ENCODE measurements at places on chromosomes 12 and 14. TPM values are rescaled to one million over a fixed set of nuclear protein-coding genes. Genes with fewer than 3 reads are reported as not detected.

OS9 gene
- 263 TPM for total RNA-seq

TEX22 gene
- 3.2 TPM for total RNA-seq

MFAP5 gene
- 2.8 TPM for total RNA-seq

LGALS3 gene
- 351 TPM for total RNA-seq

C1QL4 gene
- total RNA-seq: not detected

RPGRIP1 gene
- total RNA-seq: 1.7 TPM

FOXN3 gene
- 103 TPM for total RNA-seq

TAS2R7 gene
- not detected for total RNA-seq

DNA sequence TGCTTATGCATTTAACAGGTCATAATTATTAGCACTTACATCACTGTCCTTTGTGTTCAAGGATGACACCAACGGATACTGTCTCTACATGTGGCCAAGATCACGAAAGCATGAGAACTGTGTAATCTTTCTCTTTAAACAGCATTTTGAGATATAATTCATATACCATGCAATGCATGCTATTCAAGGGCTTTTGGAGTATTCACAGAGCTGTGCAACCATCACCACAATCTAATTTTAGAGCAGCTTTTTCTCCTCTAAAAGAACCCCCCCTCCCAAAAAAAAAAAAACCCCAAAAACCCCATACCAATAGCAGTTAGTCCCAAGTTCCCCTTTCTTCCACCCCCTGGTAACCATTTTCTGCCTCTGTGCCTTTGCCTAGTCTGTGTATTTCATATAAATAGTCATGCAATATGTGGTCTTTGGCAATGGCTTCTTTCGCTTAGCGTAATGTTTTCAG lies 60.6 kb downstream of the SPRING1 start:
- DNase-seq: no peak

GRCh38 chr12:7101694-7102131 lies 7.3 kb downstream of the C1RL start:
- DNase-seq: peak; percentile 45

- no peak for DNase-seq
Observed at GRCh38 chr12:89087149-89087825, 265.0 kb downstream of the DUSP6 start.

- DNase-seq: no peak
Observed at GRCh38 chr14:36293824-36294223, 26.6 kb downstream of the MBIP start.

DNA sequence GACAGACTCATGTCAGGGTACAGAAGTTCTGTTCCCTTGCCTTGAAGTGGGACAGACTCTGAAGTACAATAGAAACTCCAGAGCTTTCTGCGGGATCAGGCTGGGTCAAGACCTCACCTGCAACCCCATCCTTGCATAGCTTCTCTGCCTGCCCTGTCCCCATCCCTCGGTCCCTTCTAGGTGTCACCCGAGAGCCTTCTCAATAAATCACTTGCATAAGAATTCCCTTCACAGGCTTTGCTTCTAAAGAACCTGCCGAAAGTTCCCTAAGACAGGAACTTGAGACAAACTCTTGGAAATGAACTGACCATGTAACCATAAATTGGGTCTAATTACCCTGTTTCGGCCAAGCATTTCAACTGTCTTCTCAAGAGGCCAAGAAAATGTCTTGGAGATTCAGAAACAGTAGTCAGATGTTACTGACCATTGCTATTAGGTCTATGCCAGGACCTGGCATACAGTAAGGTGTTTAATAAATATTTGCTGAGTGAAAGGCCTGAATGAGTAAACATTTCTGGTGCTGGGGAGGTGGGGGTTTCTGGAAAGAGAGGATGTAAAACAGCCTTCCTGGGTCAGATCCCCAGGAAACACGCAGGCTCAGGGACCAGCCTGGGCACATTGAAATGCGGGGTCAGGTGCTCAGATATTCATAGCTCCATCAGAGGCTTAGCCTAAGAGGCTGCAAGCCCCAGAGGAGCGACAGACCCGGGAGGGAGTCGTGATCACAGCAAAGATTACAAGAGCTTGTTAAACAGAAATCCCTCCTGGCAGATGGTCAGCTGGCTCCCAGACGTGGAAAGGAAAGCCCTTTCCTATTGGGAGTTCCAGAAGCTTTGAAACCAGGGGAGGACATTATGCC lies 226.2 kb upstream of the LHX5 start:
- DNase-seq: no peak

DNA sequence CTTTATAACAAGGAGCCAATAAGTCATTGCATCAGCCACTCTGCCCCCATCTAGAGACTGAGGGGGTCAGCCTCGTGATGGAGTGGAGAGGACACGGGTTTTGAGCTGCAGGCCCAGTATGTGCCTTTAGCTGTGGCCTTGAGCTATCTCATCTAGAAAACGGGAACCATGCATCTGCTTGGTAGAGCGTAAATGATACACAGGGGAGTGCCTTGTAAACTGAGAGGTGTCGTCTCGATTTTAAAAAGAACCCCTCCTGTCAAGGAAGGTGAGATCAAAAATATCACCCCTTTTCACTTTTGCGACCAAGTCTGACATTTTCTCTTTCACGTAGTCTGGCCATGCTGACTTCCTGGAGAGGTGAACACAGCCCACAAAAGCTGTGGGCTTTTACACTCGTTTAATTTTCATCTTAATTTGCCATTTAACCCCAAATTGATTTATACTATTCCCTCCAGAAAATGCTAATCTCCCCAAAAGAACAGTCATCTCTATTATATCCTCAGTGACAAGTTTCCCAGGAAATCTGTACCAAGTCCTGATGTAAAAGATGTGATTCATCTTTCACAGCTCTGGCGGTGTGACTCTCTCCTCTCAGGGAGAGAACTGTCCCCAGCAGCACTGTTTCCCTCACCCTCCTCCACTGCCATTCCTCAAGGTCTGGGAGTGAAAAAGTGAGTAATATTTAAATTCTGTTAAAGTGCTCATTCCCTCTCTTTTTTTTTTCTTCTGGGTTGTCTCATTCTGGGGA lies 30.6 kb downstream of the VCPKMT start:
- no peak for DNase-seq

DNA sequence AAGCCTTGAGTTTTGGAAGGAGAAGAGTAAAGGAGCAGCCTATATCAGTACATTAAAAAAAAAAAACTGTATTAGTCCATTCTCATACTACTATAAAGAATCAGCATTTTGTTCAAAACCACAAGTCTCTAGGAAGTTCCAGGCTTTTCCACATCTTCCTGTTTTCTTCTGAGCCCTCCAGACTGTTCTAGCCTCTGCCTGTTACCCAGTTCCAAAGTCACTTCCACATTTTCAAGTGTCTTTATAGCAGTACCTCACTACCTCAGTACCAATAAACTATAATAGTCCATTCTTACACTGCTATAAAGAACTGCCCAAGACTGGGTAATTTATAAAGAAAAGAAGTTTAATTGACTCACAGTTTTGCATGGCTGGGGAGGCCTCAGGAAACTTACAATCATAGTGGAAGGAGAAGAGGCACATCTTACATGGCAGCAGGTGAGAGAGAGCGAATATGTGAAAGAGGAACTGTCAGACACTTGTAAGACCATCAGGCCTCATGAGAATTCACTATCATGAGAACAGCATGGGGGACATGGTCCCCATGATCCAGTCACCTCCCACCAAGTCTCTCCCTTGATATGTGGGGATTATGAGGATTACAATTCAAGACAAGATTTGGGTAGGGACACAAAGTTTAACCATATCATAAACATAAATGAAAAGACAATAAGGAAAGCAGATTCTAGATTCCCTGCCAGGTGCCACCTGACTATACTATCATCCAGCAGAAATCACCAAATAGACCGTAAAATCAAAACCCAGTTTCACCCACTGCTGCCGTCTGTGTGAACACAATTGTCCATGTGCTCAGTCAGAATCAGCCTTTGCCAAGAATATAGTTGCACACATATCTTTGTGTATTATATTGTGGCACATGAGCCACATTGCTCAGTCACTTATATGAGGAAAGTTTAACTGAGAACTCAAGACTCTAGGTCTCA lies 27.8 kb downstream of the TOGARAM1 start:
- DNase-seq: no peak

GRCh38 chr14:20492486-20492885 lies 12.9 kb upstream of the RNASE10 start:
- no peak for DNase-seq

DNA sequence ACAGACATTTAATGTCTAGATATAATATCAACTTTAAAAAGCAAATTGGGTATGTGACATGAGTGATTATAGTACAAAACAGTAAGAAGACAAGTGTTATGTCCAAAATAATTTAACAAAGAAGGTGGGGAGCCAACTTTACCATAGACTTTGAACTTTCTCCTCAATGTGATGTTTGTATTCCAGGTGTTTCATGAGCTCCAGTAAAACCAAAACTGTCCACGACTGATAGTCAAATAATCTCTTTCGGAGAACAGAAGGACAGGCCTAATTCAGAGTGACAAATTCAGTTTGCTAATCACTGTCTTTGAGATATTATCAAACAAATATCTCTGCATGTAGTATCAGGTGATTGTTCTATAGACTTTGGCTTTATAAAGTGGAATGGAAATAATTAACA lies 1112.6 kb downstream of the SLC6A15 start:
- no peak for DNase-seq

DNA sequence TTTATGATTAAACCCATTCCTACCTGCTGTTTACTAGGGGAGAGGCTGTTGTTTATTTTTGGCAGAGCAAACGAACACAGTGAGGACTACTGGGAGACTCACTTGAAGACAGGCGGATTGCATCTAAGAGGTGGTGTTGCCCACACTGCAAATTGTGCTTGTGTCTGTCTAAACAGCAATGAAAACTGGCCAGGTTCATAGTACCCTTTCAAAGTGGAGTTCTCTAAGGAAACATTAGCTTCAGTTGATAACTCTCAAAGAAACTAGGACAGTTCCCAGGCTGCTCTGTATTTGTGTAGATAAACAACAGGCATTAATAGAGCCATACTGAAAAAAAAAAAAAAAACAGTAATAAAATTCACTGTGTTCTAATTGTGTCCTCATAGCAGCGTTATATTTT lies 466.0 kb upstream of the RGS6 start:
- DNase-seq: no peak

GRCh38 chr12:32309811-32310736 lies 89.3 kb upstream of the FGD4 start:
- DNase-seq: no peak

DNA sequence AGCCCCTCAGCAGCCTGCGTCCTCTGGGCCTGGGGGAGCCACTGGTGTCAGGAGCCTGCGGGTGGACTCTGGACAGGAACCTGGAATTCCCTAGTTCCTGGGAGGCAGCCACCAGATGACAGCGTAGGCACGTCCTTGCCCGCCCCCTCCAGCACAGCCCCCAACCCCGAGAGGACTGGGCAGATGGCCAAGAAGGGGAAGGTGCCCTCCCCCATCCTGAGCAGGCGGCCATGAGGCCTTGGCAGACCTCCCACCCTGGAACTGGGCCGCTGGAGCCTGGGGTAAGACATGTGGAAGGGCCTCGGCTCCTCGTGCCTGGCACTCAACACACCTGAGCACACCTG lies 60.4 kb upstream of the FBRSL1 start:
- no peak for DNase-seq

- no peak for DNase-seq
Observed at GRCh38 chr12:91379051-91379775, 196.6 kb upstream of the DCN start.

DNA sequence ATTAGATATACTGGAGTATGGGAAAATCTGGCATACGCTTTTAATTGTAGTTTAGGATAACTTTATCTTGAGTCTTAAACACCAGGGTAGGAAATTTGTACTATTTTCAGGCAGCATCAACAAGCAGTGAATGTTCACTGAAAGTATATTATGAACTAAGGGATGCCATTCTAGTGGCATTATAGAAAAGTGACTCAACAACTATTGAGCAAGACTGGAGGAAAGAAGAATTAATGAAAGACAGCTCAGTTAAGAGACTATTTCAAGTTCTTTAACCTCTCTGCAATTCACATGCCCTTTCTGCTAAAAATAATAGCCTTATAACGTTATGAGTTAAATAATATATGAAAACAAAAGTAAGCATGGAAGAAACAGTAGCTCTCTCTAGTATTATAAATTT lies 343.1 kb downstream of the FSCB start:
- no peak for DNase-seq

DNA sequence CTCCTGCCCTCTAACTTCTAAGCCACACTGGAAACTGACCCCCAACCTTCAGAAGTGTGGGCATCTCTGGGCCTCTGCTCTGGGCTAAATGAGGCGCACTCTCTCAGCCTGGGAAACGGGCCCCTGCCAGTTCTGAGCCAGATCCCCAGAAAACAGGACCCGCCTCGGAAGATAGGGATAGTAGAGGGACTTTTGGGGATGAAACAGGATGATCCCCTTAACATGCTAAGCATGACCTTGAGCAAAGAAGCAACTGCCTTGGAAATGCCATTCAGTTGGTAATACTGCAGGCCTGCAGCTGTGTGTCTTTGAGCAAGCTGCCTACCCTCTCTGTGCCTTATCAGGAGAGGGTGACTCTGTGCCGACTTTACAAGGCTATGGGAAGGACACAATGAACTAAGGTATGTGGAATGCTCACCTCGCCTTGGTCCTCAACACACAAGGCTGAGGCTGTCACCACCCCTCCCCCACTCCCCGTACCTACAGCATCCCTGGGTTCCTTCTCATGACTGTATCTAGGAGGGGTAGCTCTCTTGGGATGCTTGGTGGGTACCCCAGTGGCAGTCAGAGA lies 54.0 kb downstream of the NCOR2 start:
- DNase-seq: no peak

GRCh38 chr14:70622111-70622712 lies 19.5 kb upstream of the TTC9 start:
- DNase-seq: no peak

- no peak for DNase-seq
Observed at GRCh38 chr14:68791078-68791901, 1.6 kb downstream of the ZFP36L1 start.

DNA sequence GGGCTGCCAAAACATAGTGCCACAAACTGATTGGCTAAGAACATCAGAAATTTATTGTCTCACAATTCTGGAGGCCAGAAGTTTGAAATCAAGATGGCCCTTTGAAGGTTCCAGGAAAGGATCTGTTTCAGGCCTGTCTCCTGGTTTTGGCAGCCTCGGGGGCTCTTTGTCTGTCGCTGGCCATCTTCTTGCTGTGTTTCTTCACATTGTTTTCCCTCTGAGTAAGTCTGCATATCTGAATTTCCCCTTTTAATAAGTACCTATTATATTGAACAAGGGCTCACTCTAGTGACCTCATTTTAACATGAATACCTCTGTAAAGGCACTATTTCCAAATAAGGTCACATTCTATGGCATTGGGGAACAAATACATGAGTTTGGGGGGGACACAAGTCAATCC lies 467.1 kb upstream of the MGAT4C start:
- no peak for DNase-seq

- DNase-seq: no peak
Observed at GRCh38 chr12:111438481-111438880, 32.8 kb downstream of the SH2B3 start.

DNA sequence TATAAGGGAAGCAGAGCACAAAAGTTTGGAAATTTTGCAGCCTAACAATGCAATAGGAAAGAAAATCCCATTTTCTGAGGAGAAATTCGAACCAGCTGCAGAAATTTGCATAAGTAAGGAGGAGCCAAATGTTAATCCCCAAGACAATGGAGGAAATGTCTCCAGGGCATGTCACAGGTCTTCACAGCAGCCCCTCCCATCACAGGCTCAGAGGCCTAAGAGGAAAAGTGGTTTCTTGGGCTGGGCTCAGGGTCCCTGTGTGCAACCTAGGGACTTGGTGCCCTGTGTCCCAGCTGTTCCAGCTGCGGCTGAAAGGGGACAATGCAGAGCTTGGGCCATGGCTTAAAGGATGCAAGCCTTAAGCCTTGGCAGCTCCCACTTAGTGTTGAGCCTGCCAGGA lies 190.0 kb downstream of the MDGA2 start:
- DNase-seq: no peak

GRCh38 chr12:3419558-3419957 lies 71.4 kb upstream of the PRMT8 start:
- DNase-seq: no peak

- DNase-seq: no peak
Observed at GRCh38 chr14:25231004-25231403, 181.1 kb upstream of the STXBP6 start.
